ENCODE measurements at places on chromosomes 3 and 15.

DNA sequence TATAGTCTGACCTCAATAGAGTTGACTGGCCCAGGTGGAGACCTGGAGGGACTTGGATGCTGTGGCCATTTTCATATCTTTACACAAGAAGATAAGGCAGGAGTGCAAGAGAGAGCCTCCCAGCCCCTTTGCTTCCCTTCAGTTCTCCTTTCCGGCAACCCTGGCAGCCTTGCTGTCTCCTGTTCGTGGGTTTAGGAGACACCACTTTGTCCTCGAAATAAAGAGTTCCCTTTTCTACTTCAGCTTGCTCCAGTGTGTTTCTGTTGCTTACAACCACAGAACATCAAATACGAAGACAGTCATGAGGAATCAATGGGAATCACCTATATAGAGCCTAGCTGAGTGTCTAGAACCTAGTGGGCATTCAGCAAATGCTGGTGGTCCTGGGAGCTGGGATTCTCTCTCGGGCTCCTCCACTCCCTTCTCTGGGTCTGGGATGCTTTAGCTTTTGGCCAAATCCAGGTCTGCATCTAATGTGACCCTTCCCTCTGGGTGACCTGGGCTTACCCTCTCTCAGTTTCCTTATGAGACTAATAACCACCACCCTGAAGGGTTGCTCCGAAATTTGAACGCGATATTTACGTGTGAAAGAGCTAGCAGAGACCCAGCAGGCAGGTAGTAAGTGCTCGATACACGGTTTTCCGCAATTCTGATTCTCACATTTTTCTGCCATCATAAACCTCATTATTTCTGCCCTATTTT is 44.5 kb downstream of the PCSK6 start:
- no peak for DNase-seq

- no peak for DNase-seq
Measured at GRCh38 chr15:40339621-40339945, 1.2 kb downstream of the CCDC9B start.

- no peak for DNase-seq
Measured at GRCh38 chr15:66919421-66919820, 146.0 kb upstream of the SMAD3 start.

- DNase-seq = no peak
Measured at GRCh38 chr3:136044980-136045745, 79.6 kb downstream of the PPP2R3A start.

DNA sequence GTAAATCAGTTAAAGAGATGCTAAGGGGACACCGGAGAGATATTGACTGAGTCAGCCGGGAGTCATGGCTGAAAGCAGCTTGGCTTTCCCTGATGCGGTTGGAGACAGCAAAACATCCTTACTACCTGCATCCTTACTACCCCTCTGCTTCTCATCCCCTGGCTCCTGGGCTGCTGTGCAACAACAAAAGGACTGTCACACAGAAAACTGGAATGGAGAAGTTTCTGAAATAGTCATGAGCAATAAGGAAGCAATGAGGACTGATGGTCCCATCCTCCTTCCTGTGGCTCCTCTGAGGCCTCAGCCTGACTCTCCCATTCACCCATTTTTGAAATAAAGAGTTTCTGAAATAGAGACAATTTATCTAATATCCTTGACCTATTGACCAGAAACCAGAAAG is 1.1 kb downstream of the HCLS1 start:
- DNase-seq = no peak

DNA sequence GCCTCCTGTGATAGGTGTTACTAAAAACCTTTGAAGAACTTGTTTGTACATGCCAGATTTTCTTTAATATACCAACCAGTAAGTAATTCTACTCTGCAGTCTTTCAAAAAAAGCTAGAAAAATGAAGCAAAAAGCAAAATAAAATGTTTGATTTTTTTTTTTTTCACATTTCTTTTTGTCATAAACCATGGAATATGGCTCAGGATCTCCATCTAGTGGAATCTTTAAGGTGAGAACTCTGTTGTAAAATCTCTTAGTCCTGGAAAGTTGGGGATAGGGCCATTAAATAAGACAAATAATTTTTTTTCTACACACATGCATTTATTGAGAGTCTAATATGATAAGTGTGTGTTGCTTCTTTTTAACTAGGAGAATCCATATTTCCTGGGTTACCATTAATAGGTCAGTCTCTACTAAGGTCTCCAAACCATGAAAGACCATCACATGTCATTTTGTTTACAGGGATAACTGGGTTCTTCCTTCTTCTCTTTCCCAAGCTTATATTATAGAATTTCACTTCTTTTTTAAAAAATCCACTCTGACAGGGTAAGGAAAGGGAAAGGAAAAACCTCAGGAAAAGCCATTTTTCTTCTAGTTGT is 84.6 kb downstream of the SLC9A9 start:
- DNase-seq = no peak

DNA sequence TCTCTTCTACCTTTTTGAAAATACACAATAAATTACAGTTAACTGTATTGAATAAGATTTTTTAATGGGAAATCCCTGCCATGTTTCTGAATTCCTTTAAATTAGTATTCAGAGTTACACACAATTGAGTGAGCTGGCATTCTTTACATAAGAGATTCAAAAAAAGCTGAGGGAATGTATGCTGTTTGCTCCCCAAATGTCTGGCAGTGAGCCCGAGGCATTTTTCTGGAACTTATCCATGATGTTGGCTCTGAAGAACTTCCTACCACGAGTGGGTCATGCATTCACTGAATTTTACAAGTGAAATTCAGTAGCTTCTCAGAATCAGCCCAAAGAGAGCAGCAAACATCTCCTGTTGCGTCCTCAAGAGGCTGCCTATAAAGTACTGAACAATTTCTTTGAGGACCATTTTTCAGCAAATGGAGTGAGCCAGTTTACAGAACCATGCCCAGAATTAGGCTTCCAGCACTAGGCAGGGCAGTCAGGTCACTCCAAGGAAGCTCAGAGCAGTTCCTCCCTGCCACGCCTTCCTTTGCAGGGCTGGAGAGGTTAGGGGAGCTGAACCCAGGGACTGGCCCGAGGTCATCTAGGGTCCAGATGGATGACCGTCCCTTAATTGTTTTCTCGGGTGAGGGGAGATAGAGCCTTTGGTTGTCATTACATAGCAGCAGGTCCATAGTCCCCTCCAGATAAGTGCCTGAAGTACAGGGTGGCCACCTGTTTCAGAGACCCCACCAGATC is 21.2 kb downstream of the GABRA5 start:
- no peak for DNase-seq

GRCh38 chr3:189778340-189778950 is 147.3 kb downstream of the TP63 start:
- no peak for DNase-seq

DNA sequence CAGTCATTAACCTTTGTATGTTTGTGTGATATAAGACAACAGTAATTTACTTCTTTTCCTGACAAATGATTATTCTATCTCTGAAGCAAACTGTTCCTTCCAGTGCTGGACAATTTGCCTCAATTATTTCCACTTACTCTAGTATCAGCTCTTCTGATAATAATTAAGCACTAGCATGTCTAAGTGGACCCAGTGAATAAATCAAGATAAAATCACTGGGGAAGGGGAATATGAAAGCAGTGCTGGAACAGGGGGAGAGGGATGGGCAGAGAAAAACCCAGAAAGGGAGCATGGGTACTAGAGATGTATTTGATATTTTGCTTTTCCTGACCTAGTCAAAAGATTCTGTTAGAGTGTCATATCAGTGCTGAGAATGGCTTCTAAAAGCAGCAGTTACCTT is 54.2 kb downstream of the SYN2 start:
- DNase-seq = no peak
